ENCODE measurements at places on chromosomes 4 and X.

GRCh38 chr4:145815027-145815612 lies 123.5 kb downstream of the ZNF827 start:
- DNase-seq = no peak

- DNase-seq = no peak
Measured at GRCh38 chrX:109720947-109721346, 12.1 kb downstream of the ACSL4 start.

GRCh38 chr4:88858752-88859151 lies 161.1 kb upstream of the NAP1L5 start:
- no peak for DNase-seq

GRCh38 chr4:72767618-72768302 lies 198.7 kb upstream of the ADAMTS3 start:
- DNase-seq = peak; percentile 75

- DNase-seq = peak; percentile 73
Measured at GRCh38 chrX:16771483-16772398, 14.5 kb upstream of the TXLNG start.

DNA sequence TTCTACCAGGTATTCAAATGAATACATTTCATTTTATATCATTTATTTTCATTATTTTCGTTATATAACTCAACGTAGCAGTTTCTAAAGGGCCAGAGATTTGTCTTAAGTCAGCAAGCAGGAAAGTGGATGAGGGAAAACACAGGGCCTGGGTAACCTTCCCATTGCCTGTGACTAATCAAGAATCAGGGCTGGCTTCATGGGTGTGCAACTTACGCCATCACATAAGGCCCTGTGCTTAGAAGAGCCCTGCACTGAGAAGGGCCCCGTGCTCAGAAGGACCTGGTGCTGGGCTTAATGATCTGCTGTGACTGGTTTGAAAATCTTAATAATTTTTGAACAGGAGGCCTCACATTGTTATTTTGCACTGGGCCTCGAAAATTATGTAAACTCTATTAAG lies 65.4 kb upstream of the FAM9C start:
- no peak for DNase-seq

DNA sequence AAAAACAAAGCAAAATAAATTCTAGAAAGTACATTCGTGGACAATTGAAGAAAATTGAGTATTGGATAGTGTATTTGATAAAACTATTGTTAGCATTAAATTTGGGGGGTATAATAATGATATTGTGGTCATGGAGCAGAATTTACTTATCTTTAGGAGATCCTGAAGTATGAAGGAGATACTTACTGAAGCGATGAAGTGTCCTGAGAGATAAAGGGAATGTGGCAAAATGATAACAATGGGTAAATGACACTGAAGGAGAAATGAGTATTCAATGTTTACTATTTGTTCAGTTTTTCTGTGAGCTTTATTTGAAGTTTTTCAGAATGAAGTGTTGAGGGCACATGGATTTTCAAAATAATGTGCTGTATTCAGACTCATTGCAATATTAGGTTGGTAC lies 30.0 kb upstream of the BLTP1 start:
- no peak for DNase-seq

DNA sequence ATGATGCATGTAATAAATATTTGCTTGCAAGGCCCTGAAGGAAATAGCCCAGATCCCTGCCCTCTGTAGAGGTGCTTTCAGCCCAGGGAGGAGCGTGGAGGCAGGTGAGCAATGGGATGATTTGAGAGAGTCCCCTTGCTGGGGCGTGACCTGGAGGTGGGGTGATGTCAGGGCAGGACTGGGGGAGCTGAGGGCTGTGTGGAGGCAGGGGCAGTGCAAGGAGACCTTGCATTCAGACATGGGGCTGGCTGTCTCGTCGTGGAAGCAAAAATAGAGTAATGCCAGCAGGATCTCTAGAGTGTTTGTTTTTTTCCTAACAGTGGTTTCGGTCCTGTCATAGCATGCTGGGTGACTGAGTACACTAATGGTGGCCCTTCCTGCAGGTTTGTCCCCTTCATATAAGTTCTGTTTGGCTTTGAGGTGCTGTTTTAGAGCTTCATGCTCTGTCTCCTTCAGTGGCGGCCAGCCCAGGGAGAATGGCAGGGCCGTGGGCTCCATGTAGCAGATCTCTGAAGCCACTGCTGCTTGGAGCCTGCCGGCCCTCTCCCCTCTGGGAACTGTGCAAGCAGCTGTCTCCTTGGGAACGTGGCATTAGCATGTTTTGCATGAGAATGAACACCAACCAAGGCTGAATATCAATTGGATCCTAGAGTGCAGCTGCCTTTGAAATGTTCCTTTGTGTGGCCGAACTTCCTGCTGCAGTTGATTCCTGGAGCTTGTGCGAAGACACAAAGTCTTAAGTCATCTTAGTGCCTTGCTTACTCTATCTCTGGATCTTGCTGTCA lies 39.3 kb upstream of the CLDN34 start:
- no peak for DNase-seq

DNA sequence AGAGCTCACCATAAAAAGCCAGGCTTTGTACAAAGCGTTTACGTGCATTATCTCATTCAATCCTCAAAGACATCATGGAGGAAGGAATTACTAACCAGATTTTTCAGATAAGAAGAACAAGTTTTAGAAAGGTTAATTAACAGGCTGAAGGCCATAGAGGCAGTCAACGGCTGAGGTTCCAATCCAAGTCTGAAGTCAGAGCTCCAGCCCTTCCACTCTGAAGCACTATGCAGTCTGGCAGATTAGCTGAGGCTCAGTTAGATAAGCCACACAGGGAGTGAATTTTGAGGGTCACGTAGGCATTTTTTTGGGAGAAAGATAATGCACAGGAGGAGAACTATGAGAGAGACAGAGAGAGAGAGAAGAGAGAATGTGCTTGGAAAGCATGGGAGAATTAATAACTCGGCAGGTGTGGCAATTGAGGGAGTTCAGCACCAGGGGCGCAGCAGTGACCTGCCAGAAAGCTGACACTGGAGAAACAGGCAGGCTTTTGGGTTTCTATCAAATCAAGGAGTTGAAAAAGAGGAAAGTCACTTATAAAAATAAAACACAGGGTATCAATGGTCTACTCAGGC lies 116.5 kb upstream of the NAP1L5 start:
- DNase-seq = no peak

All from H4 (cell line).